ENCODE measurements at places on chromosomes 3 and 15.

DNA sequence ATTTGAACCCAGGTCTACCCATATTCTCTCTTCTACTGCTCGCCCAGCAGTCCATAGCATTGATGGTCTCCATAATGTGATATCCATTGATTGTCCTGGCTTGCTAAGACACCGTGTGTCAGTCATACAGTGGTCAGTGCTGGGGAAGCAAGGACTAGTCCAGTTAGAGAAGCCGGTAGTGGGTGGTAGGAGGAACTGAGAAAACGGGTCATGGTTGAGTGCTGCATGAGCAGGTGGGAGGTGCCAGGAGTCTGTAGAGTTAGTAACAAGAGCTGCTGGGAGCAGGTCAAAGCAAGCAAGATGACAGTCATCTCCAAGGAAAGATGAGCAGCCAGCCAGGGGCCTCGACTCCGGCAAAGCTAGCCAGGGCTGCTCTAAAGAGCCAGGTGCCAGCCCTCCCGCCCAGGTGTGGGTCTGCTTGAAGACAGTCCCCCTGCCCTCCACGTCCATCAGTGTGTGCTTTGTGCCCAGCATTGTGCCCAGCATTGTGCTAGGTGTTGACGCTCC, 29.5 kb upstream of the USP3 start:
- DNase-seq: no peak

DNA sequence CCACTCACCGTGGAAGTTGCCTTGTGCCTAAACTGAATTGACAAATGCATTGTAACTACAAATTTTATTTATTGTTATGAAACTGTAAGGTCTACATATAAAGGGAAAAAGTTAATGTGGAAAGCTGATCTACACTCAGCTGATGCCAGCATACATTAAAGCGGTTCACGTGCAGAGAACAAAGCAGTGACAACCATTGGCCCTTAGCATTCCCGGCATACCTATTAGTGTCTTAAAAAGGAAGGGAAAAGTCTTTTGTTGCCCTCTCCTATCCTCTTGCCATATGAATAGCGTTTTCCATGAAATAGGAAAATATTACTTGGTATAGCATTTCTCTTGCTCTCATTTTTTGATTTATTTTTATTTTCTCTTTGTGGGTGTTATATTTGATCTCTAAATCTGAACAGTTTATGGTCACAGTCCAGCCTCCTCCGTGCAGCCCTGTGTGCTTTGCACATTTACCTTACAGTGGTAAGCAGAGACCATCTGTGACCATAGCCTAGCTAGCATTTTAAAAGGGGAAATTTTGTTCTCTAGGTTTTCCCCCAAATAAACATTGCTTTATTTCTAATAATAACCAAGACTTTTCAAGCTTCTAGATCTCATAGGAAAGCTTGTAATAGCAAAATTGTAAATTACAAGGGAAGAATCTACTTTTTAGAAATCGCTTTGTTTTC, 89.7 kb upstream of the CGNL1 start:
- DNase-seq: no peak

DNA sequence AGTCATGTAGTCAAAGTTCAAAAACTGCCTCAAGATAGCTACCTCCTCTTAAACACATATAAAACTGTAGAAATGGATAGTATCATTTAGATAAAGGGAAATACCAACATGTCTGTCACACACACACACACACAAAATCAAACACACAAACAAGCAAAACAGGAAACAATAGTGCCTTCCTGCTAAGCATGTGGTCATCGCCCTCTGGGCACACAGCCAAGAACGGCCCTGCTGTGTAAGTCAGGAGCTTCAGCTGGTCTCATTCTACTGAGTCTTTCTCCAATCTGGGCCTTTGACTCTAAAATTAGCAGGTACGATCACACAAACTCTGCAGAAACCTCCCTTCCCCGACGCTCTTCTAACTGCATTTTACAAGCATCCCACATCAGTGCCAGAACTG, 272.2 kb upstream of the CHRNA7 start:
- DNase-seq: no peak

DNA sequence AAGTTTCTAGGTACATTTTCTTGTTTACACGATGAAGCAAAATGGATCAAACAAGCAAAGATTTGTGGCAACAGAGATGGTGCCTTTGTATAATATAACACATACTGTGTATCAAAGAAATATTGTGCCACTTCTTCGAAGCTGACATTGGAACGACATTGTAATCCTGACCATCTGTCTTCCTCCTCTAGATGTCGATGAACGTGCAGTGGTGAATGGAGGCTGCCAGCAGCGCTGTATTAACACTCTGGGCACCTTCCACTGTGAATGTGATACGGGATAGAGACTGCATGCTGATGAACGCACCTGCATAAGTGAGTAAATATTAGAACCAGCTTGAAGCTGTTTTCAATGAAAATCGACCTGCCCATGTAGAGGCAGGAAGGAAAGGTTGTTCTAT, 613.3 kb upstream of the GOLIM4 start:
- DNase-seq: no peak

GRCh38 chr3:127135241-127136023, 57.5 kb upstream of the PRR23E start:
- peak; percentile 38 for DNase-seq

DNA sequence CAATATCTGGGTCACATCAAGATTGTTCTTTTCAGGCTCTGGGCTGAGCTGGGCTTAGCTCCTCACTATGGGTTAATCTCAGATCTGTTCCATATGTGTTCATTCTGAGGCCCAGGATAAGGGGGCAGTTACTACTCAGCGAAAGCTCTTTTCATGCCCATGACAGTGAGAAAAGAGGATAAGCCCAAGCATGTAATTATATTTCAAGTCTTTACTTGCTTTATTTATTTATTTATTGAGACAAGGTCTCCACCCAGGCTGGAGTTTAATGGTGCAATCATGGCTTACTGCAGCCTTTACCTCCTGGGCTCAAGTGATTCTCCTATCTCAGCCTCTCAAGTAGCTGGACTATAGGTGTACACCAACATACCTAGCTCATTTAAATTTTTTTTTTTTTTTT, 44.7 kb upstream of the SELENOK start:
- DNase-seq: no peak

GRCh38 chr15:31260646-31261265, 65.9 kb upstream of the KLF13 start:
- no peak for DNase-seq

DNA sequence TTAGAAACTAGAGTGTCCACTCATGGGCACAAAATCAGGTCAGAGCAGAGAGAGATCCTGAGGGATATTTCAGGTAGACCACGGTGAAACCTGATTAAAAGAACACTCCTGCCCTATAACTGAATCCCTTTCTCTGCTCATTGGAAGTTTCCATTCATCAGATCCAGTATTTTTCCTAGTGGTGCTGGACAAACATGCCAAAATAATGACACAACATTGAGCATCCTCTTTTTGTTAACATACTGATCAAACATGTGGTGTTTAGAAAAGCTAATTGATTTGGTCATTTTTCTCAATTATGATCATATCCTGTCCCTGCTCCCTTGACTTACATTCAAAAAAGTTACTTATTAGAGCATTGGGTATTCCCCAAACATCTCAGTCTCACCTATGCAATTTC, 27.2 kb downstream of the PTX3 start:
- DNase-seq: no peak

GRCh38 chr3:109718850-109719249, 381.5 kb upstream of the DPPA4 start:
- no peak for DNase-seq

GRCh38 chr15:91620229-91620628, 233.3 kb upstream of the SLCO3A1 start:
- no peak for DNase-seq

GRCh38 chr15:29438703-29439055, 169.1 kb upstream of the NSMCE3 start:
- no peak for DNase-seq

DNA sequence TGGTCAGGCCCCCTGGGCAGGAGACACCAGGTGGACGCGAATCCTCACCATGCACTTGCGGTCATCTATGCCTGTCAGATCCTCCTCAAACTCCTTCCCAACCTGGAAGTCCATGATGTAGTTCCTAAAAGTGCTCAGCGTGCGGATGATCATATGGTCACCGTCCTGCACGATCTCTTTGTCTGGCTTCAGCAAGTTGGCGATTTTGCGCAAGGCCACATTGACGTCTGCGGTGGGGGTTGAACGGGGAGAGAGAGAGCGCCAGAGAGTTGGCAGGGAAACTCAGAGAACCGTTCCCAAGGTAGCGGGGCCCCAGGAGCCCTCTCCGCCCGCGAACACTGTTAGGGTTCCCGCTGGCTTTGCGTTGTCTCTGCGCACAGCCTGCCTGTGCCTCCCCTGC, 809 bp downstream of the RBP1 start:
- no peak for DNase-seq

DNA sequence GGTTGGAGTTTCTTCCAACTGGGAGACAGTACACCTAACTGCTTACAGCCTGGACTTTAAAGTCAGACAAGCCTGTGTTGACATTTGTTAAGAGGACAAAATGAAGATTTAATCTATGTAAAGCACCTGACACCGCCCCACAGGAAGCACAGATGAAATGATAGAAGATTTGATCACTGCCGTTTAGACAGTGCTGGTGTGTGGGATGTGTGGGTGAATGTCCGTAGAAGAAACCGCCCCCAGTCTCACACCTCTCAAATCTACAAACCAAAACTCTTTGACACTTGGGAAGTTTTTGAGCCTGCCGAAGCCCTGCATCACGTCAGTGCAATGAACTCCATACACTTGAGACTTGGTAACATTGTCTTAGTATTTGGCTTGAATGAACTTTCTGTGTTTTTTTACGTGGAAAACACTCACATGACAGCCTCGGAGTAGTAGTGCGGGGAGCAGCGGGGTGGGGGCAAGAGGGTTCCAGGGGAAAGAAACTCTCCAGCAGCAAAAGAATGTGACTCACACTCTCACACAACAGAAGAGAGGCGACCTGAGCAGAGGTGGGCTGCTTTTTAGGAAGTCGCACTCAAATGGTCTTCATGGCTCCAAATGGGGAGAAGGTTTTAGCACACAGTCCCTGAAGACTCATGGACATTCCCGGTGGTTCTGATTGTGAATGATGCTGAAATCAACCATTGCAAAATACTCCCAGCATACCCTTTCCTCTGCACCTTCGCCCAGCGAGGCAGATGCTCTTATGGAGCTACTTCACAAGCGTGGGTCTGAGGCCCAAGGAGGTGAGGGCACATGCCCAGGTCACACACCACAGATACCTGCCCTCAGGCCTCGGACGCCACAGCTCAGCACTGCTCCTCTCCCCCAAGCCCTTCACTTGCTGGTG, 79.2 kb downstream of the SRGAP3 start:
- DNase-seq: no peak

DNA sequence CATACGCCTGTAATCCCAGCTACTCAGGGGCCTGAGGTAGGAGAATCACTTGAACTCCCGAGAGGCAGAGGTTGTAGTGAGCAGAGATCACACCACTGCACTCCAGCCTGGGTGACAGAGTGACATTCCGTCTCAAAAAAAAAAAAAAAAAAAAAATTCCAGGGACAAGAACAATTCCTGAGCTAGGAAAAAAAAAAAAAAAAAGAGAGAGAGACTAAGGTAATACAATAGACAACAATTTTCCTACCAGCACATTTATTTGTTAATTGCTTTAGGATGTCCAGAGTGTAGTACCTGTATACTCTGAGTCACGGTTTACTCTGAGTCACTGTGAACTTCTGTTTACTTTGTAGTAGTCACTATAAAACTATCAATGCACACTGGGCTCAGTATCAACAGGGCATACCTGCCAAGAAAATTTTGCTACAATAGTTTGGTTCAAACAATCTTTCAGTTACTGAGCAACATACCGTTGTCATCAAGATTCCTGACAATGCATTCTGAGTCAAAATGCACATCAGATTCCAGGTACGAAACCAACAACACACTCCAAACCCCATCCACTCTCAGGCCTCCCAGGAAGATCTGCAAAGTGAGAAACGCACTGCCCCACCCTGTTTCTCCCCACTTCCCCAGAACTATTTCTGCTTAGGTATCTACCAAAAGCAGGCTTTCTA, 28.3 kb downstream of the IGF2BP2 start:
- peak; percentile 50 for DNase-seq

DNA sequence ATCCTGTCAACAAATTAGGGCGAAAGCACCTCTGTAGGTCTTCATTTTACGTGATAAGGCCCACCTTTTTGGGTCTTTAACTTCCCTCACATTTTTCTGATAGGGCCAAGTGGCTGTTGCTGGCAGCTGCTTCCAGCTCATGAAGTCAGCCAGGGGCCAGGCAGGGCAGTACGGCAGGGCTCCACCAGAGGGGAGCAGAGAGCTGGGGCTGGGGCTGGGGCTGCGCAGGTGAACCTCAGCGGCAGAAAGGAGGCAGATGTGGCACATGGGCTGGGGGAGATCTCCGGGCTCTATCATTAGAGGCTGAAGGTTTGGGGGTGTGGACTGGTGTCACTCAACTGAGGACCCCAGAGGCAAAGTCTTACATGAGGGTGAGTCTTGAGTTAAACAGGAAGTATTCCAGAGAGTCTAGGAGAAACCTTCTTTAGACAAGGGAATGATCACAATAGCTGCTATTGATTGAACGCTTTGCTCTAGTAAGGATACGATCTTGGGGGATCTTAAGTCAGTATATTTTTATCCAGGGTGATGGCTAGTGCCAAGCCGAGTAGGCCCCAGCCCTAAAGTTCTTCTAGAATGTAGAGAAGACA, 62.8 kb upstream of the MEX3B start:
- DNase-seq: peak; percentile 22

- DNase-seq: no peak
Observed at GRCh38 chr15:85723960-85724945, 70.5 kb downstream of the KLHL25 start.

DNA sequence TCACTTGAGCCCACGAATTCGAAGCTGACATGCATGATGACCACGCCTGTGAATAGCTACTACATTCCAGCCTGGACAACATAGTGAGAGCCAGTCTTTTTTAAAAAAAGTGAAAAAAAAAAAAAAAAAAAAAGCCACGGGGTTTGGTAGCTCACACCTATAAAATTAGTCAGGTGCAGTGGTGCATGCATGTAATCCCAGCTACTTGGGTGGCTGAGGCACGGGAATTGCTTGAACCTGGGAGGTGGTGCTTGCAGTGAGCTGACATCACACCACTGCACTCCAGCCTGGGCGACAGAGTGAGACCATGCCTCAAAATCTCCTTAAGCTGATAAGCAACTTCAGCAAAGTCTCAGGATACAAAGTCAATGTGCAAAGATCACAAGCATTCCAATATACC, 44.4 kb downstream of the CSNK1G1 start:
- DNase-seq: no peak

DNA sequence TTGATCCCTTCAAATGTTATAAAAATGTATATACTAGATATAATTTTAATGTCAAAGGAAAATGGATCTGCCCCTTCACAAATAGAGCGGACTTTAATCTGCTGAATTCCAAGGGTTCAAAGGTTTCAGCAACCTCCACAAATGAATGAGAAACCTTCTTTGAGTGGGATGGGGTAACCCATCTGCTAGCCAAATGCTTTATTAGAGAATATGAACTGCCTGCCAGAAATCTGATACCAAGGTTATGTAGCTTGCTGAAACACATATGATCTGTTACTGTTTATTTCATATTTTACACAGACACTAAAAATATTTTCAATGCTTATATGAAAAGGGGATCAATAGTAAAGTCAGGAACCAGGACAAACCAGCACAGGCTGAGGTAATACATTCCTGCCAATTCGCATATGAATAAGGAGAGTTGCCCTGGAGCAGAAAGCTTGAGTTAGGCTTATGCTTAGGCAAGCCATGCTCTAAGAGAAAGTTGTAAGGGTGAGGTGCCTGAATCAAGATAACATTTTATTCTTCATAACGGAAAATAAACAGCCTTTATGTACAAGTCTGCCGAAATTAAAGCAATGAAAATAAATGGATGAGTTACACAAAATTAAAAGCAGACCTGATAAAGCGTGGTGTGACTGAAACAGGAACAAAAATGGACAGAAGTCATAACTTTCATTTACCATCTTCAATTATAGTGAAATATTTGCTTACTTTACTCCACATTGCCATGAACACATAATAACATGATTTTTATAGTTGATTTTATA, 26.5 kb downstream of the PLOD2 start:
- no peak for DNase-seq
